ENCODE measurements at places on chromosomes 6 and 20. TPM values are rescaled to one million over a fixed set of nuclear protein-coding genes. Genes with fewer than 3 reads are reported as not detected.
A peak's percentile ranks its signal among the peaks of the same experiment; 100 is the strongest.

DNA sequence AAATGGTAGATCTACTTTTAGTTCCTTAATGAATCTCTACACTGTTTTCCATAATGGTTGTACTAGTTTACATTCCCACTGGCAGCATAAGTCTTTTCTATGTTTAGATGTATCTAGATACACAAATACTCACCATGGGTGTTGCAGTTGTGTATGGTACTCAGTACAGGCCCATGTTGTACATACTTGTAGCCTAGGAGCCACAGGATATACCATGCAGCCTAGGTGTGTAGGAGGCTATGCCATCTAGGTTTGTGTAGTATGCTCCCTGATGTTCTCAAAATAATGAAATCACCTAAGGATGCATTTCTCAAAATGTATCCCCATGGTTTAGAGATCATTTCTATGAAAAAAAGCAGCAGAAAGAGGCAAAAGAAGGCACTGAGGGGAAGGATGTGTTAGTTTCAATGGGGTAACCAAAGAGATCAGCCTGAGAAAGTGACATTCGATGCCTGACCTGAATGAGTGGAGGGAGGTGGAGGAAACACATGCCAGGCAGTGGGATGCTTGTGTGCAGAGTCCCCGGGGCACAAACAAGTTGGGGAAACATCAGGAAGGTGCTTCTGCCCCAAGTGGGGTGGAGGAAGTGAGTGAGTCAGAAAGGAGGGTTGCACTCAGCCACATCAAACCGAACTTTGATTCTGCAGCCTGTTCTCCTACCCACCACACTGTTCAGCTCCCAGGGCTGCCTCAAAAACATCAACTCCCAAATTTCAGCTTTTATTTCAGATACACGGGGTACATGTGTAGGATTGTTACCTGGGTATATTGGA lies 191.2 kb downstream of the ZNF217 start:
- DNase-seq: peak; percentile 68

DNA sequence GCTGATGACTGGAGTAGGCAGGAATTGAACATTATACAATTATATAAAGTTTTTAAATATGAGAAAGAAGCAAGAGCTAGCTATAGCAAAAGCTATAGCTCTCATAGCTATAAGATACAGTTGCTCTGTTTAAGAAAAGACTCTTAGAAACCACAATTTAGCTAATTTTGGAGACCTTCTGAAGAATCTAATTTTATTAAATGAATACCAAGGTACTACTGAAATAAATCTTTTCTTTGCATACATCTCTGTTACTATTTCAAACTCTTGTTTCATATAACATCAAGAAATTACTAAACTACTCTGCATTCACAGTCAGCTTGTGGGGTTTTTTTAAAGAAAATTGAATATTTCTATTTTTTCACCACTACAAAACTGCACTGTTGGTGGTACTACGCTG lies 568.7 kb upstream of the MARCKS start:
- no peak for DNase-seq

- peak; percentile 88 for DNase-seq
Measured at GRCh38 chr20:58447511-58448391, 58.7 kb downstream of the VAPB start.

DNA sequence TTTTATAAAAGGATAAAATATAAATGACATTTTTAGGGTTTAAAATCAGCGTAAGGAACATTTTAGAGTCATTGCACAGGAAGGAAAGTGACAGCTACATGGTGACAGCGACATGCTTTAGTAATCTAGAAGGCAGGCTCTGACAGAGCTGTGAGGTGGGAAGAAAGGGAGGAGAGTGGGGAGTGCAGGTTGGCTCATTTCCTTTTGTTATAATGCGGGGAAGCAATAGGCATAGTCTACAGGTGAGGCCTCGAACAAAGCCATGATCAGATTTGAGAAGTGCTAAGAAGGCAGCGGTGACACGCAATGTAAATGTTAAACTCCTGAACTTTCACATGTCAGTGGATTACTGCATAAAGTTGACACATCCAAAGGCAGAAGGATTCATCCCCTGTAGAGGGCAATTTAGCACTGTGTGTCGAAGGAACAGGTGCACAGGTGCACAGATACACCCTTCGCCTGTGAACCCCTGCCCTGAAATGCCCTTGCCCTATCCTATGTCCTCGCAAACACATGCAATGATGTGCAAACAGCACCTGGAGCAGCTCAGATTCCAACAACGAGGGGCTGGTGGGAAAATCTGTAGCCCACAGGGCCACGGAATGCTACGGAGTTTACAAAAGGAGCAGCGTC lies 32.4 kb upstream of the SMOC2 start:
- no peak for DNase-seq

DNA sequence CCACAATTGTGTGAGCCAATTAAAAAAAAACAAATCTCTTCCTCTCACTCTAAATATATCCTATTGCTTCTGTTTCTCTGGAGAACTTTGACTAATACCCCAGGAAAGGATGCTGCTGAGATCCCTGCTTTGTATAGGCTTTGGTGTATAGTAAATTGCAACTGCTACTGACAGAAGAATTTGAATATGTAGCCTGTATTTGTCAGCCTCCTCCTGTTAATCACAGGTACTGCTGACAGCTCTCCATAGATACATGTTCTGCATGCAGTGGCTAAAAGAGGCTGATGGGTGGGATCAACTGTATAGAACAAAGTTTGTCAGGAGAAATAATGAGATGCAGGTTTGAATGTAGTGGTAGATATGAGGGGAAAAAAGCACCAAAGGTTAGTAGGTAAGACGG lies 95.0 kb downstream of the ARHGAP18 start:
- no peak for DNase-seq

DNA sequence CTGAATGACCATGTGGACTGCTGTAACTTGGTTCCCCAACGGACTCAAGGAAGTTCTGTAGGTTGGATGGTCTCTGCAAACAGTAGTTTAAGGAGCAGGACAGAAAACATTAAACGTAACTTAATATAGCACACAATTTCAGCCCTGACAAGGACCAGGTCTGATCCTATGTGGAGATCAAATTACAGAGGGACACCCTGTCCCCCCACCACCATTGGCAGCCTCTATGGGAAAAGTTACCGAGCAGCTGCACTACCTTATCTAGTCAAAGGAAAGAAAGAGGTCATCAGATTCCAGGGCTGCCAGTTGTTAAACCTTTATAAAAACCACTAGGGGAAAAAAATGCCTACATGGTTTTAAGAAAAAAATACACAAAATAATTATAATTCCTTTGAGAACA lies 191.5 kb upstream of the RSPO3 start:
- no peak for DNase-seq

- DNase-seq: no peak
Measured at GRCh38 chr6:159376516-159377158, 207.4 kb downstream of the FNDC1 start.

- DNase-seq: no peak
Measured at GRCh38 chr6:113980937-113981554, 10.1 kb upstream of the HDAC2 start.

DNA sequence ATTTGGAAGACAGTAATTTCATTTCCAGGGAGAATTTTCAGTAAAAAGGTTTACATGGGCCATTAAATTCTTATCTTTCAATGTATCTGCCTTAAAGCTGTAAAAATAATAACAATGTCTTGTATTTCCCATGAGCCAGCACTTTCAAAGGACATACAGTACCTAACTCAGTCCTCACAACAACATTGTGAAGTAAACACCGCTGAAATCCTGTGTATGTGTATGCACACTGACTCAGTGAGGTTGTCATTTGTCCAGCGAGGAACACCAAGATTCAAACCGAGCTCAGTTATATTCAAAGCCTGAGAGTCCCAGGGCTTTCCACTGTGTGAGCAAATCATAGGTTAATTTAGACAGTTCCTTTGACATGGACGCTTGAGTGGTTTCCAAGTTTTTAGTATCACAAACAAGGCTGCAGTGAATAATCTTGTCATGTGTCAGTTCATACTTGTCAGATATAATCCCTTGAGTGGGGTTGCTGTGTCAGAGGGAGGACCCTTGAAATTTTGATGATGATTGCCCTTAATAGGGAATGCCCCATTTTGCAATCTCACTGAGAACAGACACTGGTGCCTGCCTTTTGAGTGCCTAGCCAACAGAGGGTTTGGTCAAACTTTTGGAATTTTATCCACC lies 50.0 kb upstream of the SLC22A23 start:
- DNase-seq: no peak

GRCh38 chr20:20971810-20972209 lies 134.3 kb downstream of the LINC00237 start:
- no peak for DNase-seq

DNA sequence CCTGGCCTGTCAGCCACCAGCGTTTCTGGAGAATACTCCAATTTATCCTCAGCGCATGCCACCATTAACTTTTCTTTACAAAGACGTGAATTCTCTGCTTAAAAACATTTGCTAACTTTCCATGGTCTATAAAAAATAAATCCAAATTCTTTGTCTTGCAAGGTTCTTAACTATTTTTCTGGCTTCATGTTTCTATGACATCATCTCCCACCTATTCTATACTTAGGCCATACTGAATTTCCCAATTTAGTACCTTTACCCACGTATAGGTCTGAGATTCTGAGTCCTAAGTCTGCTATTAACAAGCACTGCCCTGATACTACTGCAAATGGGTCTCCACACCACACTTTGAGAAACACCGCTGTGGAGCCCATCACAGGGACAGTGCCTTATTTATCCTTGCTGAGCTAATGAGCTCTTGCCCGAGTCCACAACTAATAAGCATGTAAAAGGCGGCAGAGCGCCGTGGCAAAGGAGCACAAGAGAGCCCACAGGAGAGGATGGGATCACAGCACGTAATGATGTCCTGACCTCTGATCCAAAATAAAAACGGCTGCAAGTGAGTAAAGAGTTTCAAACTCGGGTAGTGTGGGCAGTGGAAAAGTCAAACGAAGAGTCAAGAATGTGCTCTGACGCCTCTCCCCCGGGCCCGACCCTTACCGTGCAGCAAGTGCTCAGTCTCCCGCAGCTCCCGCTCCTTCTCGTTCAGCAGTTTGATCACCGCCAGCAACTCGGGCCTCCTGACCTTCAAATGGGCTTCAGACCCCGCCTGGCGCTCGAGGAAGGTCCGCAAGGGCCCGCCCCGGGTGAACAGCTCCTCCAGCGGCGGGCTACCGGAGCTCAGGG lies 519 bp downstream of the MTRF1L start:
- peak; percentile 70 for DNase-seq

DNA sequence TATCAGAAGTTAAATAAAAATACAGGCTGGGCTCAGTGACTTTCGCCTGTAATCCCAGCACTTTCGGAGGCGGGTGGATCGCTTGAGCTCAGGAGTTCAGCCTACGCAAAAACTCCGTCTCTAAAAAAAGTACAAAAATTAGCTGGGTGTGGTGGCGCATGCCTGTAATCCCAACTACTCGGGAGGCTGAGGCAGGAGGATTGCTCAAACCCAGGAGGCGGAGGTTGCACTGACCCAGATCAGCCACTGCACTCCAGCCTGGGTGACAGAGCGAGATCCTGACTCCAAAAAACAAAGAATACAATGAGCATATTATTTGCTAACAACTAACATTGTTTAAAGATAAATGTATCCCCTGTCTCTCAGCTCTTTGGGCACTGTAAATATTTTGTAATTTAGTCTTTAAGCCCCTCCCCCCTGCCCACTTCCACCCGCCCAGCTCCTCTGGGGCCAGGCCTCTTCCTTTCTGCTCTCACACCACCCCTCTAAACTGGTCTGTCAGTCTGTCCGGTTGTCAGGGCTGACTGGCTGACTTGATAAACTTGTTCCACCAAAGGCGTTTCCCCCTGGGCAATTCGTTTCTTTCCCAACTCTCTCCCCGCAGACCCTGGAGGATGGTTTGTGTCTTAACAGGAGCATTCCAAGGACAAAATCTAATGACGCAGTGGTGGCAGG lies 62.4 kb upstream of the QKI start:
- no peak for DNase-seq

- no peak for DNase-seq
Measured at GRCh38 chr20:50645253-50646068, 45.9 kb downstream of the RIPOR3 start.

DNA sequence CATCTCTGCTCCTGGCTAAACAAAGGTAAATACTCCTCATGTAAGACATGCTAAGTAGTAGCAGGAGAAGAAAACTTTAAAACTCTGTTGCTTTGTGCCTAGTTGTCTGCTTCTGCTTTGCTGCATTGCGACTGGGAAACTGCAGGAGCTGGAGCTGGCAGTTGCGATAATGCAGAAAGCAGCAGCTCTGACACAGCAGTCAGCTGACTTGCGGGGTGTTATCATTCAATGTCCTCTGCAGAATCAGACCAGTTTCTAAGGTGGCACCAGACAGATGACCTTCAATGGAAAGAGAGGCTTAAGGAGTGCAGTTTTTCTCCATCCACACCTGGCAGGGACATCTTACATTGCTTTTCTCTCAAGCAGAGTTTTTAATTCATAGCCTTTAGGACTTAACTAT lies 69.9 kb upstream of the SOX4 start:
- no peak for DNase-seq

GRCh38 chr20:63530788-63531160 lies 6.4 kb downstream of the PTK6 start:
- DNase-seq: no peak

GRCh38 chr6:105317607-105318533 lies 85.0 kb downstream of the PREP start:
- DNase-seq: no peak

DNA sequence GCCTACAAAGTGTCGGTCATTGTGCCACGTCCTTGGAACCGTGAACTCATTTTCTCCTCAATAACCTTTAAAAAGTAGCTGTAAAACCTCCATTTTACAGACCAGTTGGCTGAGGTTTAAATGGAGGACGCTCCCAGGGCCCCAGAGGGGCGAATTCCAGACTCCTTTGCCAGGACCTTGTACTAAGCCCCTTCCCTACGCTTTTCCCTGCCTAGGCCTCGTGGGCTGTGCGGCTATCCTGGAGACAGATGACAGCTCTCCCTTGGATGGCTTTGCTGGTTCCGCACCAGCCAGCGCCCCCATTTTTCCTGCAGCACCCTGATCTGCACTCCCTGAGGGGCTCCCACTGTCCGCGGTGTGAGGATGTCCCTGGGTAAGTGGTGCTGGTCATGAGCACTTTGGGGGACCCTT lies 12.1 kb upstream of the SNHG17 start:
- DNase-seq: no peak

GRCh38 chr20:40980106-40980827 lies 48.4 kb upstream of the TOP1 start:
- DNase-seq: no peak

The REPS1 gene
- total RNA-seq: 70.1 TPM

The ANKRD6 gene
- 2.8 TPM for total RNA-seq

The PAX1 gene
- not detected for total RNA-seq

The IPCEF1 gene
- 1.5 TPM for total RNA-seq

The KATNA1 gene
- total RNA-seq: 23.0 TPM

The RCAN2 gene
- total RNA-seq: 0.21 TPM

The CTNNBL1 gene
- total RNA-seq: 105 TPM

The NKX2-4 gene
- total RNA-seq: not detected

The SRMS gene
- total RNA-seq: not detected

The RALGAPB gene
- total RNA-seq: 29.8 TPM

The VGLL2 gene
- not detected for total RNA-seq

All from activated CD4-positive, alpha-beta T cell treated with anti-CD3 and anti-CD28 coated beads, Interleukin-2, amount 10 ng/mL, durations not matched to agents 24 days and 14 days (primary cell).